ENCODE measurements at places on chromosomes 6 and 20.
A peak's percentile ranks its signal among the peaks of the same experiment; 100 is the strongest.

DNA sequence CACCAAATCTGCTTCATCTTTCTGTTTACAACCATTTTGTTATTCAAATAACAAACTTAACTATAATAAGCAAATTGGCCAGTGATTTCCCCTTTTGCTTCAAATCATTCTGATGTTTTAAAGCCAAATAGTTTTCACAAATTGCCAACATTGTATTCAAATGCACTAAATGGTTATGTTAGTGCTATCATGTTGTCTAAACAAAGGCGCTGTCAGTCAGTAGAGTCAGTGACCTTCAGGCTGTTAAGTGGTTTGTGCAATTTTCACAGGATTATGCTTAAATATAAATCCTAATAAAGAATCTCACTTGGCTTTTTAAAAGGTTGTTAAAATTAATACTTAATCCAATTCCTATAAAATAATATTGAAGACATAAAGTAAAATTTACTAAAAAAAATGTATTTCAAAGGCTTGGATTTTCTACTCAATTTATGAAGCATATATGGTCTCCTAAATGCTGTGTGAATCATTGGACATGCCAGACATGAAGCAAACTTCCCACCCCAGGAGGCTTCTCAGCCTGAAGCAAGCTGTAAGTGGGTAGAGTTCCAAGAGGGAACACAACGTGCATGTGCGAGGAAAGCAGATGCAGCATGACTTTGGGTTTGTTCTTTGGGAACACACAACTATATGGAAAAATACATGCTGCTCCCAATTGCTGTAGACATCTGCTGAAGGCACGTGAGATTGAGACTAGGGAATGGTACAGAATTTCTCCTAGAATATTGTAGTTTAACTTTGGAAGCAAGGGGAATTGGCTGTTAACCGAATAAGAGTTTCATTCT is 54.9 kb downstream of the RSPO3 start:
- no peak for DNase-seq

GRCh38 chr6:106373502-106374239 is 13.2 kb downstream of the CRYBG1 start:
- DNase-seq = no peak

DNA sequence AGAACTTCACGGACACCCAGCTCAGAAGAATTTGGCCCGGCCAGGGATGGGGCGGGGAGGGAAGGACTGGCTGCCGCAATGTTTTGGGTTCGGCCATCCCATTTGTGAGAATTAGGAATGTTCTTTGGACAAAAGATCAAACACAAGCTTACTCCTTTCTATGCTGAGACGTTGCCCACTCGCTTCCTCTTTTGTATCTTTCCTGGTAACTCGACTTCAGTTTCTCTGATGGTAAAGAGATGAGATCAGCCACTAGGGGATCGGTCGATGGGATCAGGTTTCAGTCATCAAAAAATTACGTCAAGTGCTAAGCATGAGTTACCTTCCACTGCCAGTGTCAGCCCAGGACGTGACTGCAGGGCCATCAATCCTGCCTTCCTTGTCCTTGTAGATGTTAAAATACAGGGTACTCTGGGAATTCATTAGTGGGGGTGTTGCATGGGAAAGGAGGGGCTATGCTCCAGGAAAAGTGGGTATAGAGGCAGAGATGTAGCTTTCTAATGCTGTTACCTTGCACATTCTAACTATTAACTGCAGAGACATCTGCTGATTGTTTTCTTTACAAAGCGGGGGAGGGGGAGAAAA is 190.2 kb downstream of the TSHZ2 start:
- DNase-seq = peak; percentile 83

GRCh38 chr6:39330476-39330875 is 8.0 kb upstream of the KCNK16 start:
- no peak for DNase-seq

GRCh38 chr20:23534801-23535593 is 33.3 kb downstream of the CST9L start:
- DNase-seq = no peak
